ENCODE measurements at places on chromosomes 1 and 21. TPM values are rescaled to one million over a fixed set of nuclear protein-coding genes. Genes with fewer than 3 reads are reported as not detected.

Gene AVPR1B
- total RNA-seq, result 0.89 TPM

Gene C1orf56
- total RNA-seq, result 3.2 TPM

Gene GBP6
- total RNA-seq, result not detected

Gene OR2AJ1
- not detected for total RNA-seq

Gene STUM
- total RNA-seq, result 1.0 TPM

Gene LENEP
- not detected for total RNA-seq

Gene TOR1AIP2
- 76.9 TPM for total RNA-seq

DNA sequence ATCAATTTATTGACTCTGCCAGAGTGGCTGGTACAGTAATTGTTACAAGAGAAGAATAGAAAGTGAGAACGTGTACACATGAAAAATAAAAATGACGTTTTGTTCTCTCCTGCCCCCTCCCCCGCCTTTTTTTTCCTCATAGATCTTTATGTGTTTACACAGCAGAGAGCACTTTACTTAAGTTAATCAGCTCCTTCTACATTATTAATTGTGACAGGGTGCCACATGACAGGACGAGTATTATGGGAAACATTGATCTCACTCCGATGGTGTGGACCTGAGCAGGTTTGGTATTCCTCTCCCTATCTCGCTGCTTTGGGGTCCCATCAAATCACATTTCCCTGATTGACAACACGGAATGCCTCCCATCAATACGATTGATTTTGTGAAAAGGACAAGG, 285.7 kb downstream of the TM2D1 start:
- no peak for DNase-seq
- no peaks in the 10 kb centered on the region for H3K36me3 ChIP-seq
- H3K27me3 ChIP-seq, result no peaks in the 10 kb centered on the region
- H3K4me3 ChIP-seq, result no peak overlapping the region

DNA sequence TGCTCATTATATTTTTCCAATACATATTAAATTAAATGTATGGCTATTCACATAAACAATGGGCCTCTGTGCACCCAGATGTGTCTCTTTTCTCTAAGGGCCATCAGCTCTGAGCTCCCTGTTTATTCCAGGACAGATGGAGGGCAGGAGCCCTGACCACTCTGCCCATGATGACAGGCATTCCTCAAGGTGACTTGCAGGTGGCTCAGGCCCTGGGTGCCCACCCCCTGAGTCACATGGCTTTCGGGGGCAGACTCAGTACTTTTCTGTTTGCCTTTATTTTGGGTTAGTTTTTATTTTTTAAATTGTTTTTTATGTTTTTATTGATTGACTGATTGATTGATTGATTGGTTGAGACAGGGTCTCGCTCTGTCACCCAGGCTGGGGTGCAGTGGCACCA, 6.4 kb upstream of the LRP8 start:
- H3K4me3 ChIP-seq, result no peak overlapping the region
- no peak for DNase-seq
- no peaks in the 10 kb centered on the region for H3K27me3 ChIP-seq
- H3K27ac ChIP-seq, result no peak overlapping the region
- no peaks in the 10 kb centered on the region for H3K4me1 ChIP-seq

- no peaks in the 10 kb centered on the region for H3K36me3 ChIP-seq
- no peaks in the 10 kb centered on the region for H3K4me1 ChIP-seq
- peak; percentile 29 for DNase-seq
- no peak overlapping the region for H3K27ac ChIP-seq
- H3K27me3 ChIP-seq, result no peaks in the 10 kb centered on the region
Measured at GRCh38 chr1:246117066-246117791, 389.9 kb downstream of the SMYD3 start.

DNA sequence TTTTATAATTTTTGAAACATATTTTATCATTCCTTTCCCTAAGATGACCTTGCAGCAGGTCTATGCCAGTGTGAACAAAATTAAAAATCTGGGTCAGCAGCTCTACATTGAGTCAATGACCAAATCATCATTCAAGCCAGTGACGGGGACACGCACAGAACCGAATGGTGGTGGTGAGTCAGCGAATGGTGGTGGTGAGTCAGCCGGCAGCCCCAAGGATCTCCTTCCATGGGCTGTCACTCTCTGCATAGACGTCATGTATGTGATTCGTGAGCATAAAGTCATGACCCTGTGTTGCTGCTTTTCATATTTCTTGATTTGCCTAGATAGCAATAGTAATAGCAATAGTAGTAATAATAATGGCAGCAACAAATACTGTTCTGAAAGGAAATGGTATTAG, 26.3 kb downstream of the PER3 start:
- no peak overlapping the region for H3K27ac ChIP-seq
- H3K4me3 ChIP-seq, result no peak overlapping the region
- no peaks in the 10 kb centered on the region for H3K36me3 ChIP-seq
- H3K27me3 ChIP-seq, result no peaks in the 10 kb centered on the region
- DNase-seq, result no peak

DNA sequence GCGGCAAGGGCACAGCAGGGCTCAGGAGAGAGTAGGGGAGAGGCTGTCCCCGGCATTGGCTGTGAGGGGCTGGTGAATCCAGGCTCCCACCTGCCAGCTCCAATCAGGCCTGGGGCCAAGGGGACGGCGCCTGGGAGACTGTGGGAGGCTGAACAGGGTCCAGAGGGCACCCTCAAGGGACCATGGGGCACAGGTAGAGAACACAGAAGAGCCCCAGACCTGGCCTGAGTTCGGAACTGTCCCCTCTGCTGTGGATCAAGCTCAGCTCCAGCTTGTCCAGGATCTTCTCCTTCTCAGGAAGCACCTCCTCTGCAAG, 67.0 kb downstream of the KCNAB2 start:
- H3K27ac ChIP-seq, result no peak overlapping the region
- no peaks in the 10 kb centered on the region for H3K27me3 ChIP-seq
- DNase-seq, result no peak
- no peak overlapping the region for H3K4me3 ChIP-seq

DNA sequence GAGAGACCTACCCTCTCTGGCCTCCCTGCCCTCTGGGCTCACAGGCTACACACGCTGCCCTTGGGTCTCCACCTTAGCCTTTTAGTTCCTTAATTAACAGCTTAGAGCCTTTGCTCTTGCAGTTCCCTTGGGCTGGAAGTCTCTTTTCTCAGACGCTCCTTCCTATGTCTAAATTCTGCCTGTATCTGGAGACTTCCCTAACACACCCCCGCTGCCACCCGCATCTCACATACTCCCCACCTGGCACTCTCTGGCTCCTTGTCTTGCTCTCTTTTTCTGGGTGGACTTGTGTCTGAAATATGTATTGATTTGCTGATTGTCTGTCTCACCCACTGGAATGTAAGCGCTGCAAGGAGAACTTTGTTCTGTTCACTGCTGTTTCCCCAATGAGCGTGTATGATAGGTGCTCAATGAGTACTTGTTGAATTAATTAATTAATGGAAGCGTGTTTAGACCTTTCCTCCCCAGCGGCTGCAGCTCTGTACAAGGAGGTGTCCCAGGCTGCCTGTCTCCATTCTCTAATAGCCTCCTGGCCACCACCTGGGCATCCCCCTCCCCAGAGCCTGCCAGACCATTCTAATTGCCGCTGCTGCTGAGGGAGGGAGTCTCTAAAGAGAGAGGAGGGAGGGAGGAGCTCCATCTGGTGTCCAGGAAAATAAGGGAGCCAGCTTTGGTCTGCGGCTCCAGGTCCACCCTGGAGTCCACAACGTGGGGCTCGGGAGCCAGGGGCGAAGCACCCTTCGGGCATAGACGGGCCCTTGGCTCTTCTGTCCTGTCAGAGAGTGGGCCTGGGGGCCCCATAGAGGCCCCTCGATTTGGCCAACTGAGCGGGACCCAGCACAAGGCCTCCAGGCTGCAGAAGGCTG, 95.4 kb downstream of the RNF220 start:
- no peaks in the 10 kb centered on the region for H3K36me3 ChIP-seq
- H3K4me1 ChIP-seq, result no peaks in the 10 kb centered on the region
- no peak for DNase-seq
- no peaks in the 10 kb centered on the region for H3K27me3 ChIP-seq

- H3K27me3 ChIP-seq, result no peaks in the 10 kb centered on the region
- no peaks in the 10 kb centered on the region for H3K36me3 ChIP-seq
- H3K4me1 ChIP-seq, result no peaks in the 10 kb centered on the region
Measured at GRCh38 chr1:69494221-69494620, 73.5 kb upstream of the LRRC7 start.

DNA sequence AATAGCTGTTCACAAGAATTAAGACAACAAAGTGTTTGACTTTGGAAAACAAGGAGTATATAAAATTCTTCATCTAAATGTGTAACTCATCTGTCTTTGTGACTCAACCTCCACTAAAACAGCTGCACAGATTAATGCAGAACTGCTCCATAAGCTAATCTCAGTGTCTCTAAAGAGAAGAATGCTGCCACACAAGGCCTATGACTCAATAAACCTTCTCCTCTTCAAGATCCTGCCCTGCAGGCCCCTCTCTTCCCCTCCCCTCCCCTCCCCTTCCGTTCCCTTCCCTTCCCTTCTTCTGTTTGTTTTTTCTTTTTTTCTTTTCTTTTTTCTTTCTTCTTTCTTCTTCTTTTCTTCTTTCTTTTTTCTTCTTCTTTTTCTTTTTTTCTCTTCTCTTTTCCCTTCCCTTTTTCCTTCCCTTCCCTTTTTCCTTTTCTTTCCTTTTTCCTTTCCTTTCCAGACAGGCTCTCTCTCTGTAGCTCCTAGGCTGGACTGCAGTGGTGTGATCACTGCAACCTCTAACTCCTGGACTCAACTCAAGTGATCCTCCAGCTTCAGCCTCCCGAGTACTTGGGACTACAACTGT, 1052.8 kb downstream of the BRINP3 start:
- DNase-seq, result no peak
- H3K4me1 ChIP-seq, result no peaks in the 10 kb centered on the region
- no peaks in the 10 kb centered on the region for H3K27me3 ChIP-seq
- H3K4me3 ChIP-seq, result no peak overlapping the region

DNA sequence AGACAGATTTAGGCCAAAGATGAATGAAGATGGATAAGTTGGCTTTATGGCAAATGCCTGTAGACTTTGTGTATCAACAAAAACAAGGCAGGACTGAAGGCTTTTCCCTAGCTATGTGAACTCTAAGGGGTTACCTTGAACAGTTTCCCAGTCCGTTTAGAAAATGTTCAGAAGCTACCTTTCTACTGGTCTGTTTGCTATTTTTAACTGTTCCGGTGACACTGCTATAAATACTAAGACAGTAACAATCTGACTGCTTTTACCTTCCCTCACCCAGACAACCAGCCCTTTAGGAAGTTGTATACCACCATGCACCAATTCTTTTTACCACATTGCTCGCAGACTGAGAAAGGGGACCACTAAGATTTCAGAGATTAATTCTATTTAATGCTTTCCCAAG, 102.2 kb downstream of the PHTF1 start:
- no peaks in the 10 kb centered on the region for H3K36me3 ChIP-seq
- no peaks in the 10 kb centered on the region for H3K4me1 ChIP-seq
- DNase-seq, result no peak
- no peaks in the 10 kb centered on the region for H3K27me3 ChIP-seq

DNA sequence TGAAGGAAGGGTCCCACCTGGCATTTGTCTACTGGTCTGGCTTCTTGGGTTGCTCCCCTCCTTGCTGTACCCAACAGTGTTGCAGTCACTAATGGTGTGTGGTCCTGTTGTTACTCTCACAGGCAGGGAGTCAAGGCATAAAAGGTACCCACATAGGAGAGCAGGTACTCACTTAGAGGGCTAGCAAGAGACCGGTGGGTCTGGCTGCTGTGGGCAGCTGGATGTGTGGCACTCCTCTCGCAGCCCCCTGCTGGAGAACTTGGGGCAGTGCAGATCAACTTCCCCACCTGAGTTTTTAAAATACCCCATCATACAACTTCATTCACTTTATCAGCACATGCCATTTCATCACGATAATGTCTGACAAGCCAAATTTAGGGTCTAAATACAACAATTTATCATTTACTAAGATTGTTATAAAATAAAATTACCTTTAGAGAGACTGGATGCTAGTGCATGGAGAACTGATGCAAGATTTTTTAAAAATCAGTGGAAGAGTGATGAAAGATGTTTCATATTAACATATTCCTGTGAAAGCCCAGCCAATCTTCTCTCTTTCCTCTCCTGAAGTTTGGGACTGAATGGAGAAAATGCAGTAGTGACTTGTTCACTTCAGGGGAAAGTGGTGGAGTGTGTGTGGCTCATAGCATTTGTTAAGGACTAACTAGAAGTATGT, 42.8 kb downstream of the ACP6 start:
- H3K4me3 ChIP-seq, result no peak overlapping the region
- H3K27me3 ChIP-seq, result no peaks in the 10 kb centered on the region
- H3K27ac ChIP-seq, result no peak overlapping the region
- DNase-seq, result peak; percentile 46

Measured in colonic mucosa (tissue), 4 donors.